Smooth muscle cell of the coronary artery (primary cell): ENCODE measurements at places on chromosomes 12 and 14. TPM values are rescaled to one million over a fixed set of nuclear protein-coding genes. Genes with fewer than 3 reads are reported as not detected.

ABCC9 gene
- 1.3 and 21.8 TPM in 2 replicates for total RNA-seq

GDF11 gene
- total RNA-seq: 2.7 and 3.3 TPM in 2 replicates

HVCN1 gene
- total RNA-seq: 1.8 and 2.0 TPM in 2 replicates

ST8SIA1 gene
- 0.30 and 5.6 TPM in 2 replicates for total RNA-seq

RNF212B gene
- not detected in 2 replicates for total RNA-seq

DNAI7 gene
- 0.08 and 0.12 TPM in 2 replicates for total RNA-seq

ANKRD33 gene
- total RNA-seq: 0.23 TPM in 1 of 2 replicates, not detected in the other

AHNAK2 gene
- 27.4 and 174 TPM in 2 replicates for total RNA-seq

HEBP1 gene
- 11.1 and 12.9 TPM in 2 replicates for total RNA-seq

TAS2R8 gene
- not detected in 2 replicates for total RNA-seq

RHEBL1 gene
- total RNA-seq: 0.59 and 0.60 TPM in 2 replicates

TSHR gene
- not detected in 2 replicates for total RNA-seq

HOXC11 gene
- not detected in 2 replicates for total RNA-seq

KCNH3 gene
- total RNA-seq: 0.23 and 0.30 TPM in 2 replicates
